ENCODE measurements at places on chromosomes 12 and 14. TPM values are rescaled to one million over a fixed set of nuclear protein-coding genes. Genes with fewer than 3 reads are reported as not detected.

GRCh38 chr14:78985668-78986381, 815.7 kb downstream of the NRXN3 start:
- no peak overlapping the region for H3K27ac ChIP-seq
- no peak for DNase-seq
- H3K36me3 ChIP-seq: no peaks in the 10 kb centered on the region
- no peak overlapping the region for H3K4me3 ChIP-seq
- no peaks in the 10 kb centered on the region for H3K4me1 ChIP-seq

GRCh38 chr14:69360438-69361108, 37.5 kb downstream of the ERH start:
- no peaks in the 10 kb centered on the region for H3K27me3 ChIP-seq
- DNase-seq: no peak
- H3K27ac ChIP-seq: no peak overlapping the region
- no peaks in the 10 kb centered on the region for H3K4me1 ChIP-seq
- H3K36me3 ChIP-seq: no peaks in the 10 kb centered on the region
- H3K4me3 ChIP-seq: no peak overlapping the region

GRCh38 chr12:6615802-6616201, 8.6 kb upstream of the CHD4 start:
- peak overlapping the region; percentile 20 for H3K27ac ChIP-seq
- DNase-seq: no peak
- H3K36me3 ChIP-seq: peaks cover 3% of the 10 kb centered on the region
- no peak overlapping the region for H3K4me3 ChIP-seq
- no peaks in the 10 kb centered on the region for H3K27me3 ChIP-seq

GRCh38 chr12:113860950-113861349, 105.2 kb downstream of the RBM19 start:
- H3K4me1 ChIP-seq: peaks cover 16% of the 10 kb centered on the region
- peaks cover 2% of the 10 kb centered on the region for H3K36me3 ChIP-seq
- no peaks in the 10 kb centered on the region for H3K27me3 ChIP-seq
- no peak overlapping the region for H3K27ac ChIP-seq

GRCh38 chr12:3168223-3169221, 91.3 kb downstream of the TSPAN9 start:
- no peak for DNase-seq
- H3K4me3 ChIP-seq: no peak overlapping the region
- no peak overlapping the region for H3K27ac ChIP-seq
- H3K36me3 ChIP-seq: no peaks in the 10 kb centered on the region
- no peaks in the 10 kb centered on the region for H3K4me1 ChIP-seq

DNA sequence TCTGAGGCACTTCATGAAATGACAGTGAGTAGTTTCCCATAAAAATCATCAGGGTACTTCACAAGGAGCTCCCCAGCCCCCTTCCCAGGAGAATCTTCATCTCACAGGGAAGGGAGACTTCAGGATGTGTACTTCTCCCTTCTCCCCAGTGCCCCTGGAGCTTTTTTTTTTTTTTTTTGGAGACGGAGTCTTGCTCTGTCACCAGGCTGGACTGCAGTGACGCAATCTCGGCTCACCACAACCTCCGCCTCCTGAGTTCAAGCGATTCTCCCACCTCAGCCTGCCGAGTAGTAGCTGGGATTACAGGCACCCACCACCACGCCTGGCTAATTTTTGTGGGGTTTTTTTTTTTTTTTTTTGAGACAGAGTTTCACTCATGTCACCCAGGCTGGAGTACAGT, 10.4 kb downstream of the ITPK1 start:
- no peak for DNase-seq
- H3K27ac ChIP-seq: peak overlapping the region; percentile 98
- H3K4me1 ChIP-seq: peaks cover 72% of the 10 kb centered on the region

GRCh38 chr14:56064513-56064912, 53.7 kb upstream of the PELI2 start:
- H3K4me3 ChIP-seq: no peak overlapping the region
- no peak for DNase-seq
- peaks cover 6% of the 10 kb centered on the region for H3K27me3 ChIP-seq
- H3K4me1 ChIP-seq: no peaks in the 10 kb centered on the region

The NTN4 gene
- 0.40 TPM for total RNA-seq

Measured in activated CD4-positive, alpha-beta T cell treated with anti-CD3 and anti-CD28 coated beads, Interleukin-2, amount 10 ng/mL, durations not matched to agents 7 days and 5 days (primary cell).